AG04449 (cell line): ENCODE measurements at places on chromosomes 1 and 21.

DNA sequence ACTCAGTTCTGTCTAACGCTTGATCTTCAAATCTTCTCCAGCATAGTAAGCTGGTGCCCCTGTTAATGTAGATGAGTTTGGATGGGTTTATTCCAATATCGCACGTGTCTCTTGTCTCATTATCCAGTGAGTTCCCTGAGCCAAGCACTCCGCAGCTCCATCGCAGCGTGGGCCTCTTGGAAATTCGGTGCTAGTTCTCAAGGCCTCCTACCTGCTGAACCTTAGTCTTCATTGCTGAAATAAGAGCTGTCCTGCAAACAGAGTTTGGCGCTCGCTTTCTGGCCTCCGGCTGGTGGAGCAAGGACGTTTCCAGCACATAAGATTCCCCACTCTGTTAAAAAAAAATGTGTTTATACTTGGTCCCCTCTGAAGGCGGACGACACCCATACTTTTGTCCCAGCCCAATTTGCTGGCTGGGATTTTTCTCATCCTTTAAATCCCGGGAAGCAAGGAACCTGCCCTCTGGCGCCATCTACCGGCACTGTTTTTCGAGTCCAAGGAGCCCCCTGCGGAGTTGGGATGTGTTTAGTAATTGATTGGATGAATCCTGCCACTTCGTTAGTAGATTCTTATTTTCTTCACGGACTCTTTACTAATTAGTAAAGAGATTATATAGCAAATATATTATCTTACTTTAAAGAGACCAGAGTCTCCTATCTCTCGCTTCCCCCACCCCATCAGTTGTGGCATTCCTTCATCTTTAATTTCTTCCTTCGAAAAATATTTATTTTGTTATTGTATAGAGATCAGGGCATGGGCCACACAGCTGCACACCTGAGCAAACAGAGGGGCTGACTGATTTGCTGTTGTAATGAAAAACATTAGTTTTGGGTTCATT lies 14.7 kb downstream of the JUN start:
- DNase-seq: no peak

DNA sequence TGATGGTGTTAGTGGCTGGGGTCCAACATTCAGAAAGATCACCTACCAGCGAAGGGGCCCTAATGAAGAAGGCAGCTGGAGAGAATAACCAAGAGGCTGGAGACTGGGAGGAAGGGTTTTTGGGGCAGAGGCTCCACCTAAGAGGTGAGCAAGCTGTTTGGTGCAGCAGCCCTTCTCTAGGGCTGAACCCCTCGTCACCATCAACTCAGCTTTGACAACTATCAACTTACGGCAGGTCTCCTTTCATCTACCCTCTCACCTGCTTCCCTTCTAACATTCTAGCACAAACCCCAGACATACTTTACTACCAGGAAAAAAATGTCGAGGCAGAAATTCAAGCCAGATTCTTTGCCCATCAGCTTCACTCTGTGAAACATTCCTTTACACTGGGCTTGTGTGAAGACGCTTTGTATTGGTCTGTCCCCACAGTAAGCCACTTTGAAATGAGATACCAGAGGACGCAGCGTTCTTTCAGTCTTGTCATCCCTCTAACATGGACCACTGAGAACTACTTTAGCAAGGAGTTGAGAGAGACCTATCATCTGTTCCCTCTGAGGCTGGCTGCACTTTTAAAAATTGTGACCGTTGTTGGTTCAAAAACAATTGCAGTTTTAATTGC lies 84.6 kb downstream of the RAVER2 start:
- DNase-seq: no peak

DNA sequence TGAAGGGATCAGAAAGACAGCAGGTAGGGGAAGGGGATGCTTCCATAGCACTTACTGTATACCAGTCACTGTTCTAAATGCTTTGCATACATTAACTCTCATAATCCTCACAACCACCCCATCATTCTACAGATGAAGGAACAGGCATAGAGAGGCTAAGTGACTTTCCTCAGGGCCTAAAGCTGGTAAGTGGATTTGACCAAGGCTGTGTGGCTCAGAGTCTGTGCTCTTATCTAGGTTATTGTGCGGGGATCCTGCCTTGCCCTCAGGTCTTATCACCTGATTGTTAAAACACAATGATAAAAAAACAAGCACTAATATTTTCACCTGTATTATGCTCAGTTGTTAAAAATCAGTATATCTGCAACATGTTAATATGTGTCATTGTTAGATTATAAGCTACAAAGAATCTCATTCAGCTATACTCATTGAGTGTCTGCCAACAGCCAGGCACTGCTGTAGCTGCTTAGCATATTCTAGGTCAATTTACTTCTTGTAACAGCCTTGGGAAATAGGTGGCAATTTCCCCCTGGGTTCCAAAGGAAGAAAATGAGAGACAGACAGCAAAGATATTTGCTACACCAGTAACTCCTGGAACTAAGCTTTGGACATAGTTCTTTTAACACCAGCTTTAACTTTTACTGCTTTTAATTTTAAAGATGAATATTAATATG lies 38.6 kb upstream of the RBM15 start:
- no peak for DNase-seq

- no peak for DNase-seq
Observed at GRCh38 chr1:187921426-187921825, 1092.7 kb downstream of the PLA2G4A start.

GRCh38 chr1:229117664-229118300 lies 153.1 kb upstream of the RAB4A start:
- DNase-seq: no peak
